G401 (cell line): ENCODE measurements at places on chromosomes 1 and 21. TPM values are rescaled to one million over a fixed set of nuclear protein-coding genes. Genes with fewer than 3 reads are reported as not detected.
A peak's percentile ranks its signal among the peaks of the same experiment; 100 is the strongest.

Gene PLPPR4
- total RNA-seq, result 37.3 and 47.3 TPM in 2 replicates

GRCh38 chr21:23951251-23951650 is 1656.0 kb downstream of the MRPL39 start:
- DNase-seq, result no peak

DNA sequence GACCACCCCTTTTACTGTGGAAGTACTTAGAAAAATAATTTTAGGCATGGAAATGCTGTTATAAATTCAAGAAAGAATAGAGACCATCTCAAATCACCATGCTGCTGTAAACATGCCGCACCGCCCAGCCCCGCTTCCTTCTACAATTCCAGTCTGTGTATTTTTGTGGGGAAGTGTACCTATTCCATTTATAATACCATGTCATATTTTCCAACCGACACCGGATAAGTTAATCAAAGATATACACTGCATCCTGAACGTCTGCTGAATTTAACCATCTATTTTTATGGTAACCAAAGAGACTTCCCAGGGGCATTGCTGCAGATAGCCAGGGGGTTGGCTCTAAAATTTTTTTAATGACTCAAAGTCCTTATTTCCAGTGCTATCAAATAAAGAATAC is 16.0 kb downstream of the CCN1 start:
- DNase-seq, result no peak

GRCh38 chr21:15626031-15626430 is 103.8 kb upstream of the USP25 start:
- no peak for DNase-seq

- DNase-seq, result peak; percentile 8
Measured at GRCh38 chr1:13702425-13703127, 2.6 kb downstream of the PRDM2 start.

DNA sequence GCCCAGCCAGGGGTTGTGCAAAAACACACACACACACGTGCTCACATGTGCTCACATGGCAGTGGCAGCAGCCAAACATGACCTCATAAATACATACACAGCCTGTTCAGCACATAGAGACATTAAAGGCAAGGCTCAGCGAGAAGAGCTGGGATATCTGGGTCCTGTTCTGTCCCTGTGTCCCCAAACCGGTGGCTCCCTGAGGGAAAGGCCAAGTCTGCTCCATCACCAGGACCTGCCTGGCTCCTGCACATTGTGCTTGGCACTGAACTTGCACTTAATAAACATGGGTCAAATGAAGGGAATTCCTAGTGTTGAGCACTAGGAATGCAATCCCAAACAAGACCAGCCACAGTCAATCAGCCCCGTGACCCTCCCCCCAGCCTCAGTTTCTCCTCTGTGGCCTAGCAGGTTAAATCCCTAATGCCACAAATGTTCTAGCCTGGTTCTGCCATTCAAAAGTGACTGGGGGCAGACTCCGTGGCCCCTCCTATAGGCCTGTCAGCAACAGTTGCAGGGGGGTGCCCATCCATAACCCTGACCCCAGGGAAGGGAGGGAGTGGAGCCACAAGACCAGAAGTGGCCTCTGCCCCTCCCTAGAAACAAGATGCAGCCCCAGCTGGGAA is 160.9 kb upstream of the VAMP3 start:
- DNase-seq, result no peak

DNA sequence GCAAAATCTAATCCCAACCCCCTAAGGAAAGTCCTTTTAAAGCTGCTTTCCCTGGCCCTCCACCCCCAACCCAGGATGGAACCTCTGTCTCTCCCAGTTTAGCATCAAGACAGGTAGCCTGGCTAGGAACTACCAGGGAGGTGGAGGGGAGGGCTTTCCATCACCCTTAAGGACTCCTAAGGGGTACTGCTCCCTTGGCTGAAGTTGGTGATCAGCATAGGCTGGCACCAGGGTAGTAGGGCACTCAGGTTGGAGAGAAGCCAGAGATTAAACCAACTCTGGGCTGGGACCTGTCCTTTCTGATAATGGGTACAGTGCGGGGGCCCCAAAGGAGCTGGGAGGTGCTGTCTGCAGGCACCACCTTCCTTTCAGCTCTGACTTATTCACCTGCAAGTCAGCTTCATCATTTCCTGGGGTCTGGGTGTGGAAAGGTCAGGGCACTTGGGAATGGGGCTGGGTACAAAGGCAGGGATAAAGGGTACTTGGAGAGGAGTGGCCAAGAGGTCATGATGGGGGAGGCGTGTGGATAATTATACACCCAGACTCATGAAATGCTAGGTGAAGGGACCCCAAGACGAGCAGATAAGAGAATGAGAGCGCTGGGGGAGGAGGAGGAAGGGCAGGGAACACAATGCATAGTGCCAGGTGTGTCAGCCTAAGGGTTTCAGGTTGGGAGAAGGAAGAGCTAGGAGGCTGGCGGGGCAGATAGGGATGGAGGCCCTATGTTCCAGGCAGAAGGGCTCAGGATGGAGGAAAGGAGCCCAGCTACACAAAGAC is 1.2 kb downstream of the ARHGEF2 start:
- DNase-seq, result no peak

DNA sequence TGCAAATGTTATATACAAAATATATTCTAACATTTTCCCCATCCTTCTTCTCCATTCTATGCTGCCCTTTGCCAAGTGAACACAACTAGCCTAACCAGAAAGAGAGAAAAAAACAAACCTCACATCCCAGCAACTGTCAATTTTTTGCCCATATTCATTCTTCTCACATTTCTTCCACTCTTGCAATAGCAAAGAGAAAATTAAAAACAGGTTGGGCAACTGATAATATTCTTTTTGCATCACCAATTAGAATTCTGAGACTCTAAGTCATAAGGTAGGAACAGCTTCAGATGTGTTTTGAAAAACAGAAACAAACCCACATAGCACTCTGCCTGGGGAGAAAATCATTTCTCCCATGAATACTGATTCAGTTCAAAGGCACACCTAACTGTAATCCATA is 25.2 kb upstream of the EXO1 start:
- DNase-seq, result no peak

Gene SPRR2A
- total RNA-seq, result not detected in 2 replicates

DNA sequence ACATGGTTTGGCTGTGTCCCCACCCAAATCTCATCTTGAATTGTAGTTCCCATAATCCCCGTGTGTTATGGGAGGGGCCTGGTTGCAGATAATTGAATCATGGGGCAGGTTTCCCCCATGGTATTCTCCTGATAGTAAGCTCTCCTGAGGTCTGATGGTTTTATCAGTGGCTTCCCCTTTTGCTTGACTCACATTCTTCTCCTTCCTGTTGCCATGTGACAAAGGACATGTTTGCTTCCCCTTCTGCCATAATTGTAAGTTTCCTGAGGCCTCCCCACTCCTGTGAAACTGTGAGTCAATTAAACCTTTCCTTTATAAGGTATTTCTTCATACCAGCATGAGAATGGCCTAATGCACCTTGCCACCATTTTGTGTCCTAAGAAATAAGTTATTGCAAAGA is 415.0 kb downstream of the COL11A1 start:
- DNase-seq, result no peak

Gene CACNA1S
- 0.06 TPM in 1 of 2 replicates, not detected in the other for total RNA-seq

DNA sequence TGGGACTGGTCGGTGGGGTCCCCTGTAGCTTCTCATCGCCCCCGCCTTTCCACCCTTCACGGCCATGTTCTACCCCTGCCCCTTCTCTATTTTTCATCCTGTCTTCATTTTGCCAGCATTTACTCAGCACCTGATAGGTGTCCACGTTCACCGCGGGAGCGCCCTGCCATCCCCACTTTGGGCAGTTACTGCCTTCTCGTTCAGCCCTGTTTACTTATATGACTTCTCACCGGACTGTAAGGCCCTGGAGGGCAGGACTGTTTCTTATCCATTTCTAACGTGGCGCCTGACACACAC is 380 bp downstream of the MFN2 start:
- DNase-seq, result no peak

Gene CD1B
- not detected in 2 replicates for total RNA-seq
